ENCODE measurements at places on chromosomes 1 and 21. TPM values are rescaled to one million over a fixed set of nuclear protein-coding genes. Genes with fewer than 3 reads are reported as not detected.

- no peaks in the 10 kb centered on the region for H3K36me3 ChIP-seq
- H3K27ac ChIP-seq: no peak overlapping the region
- no peak overlapping the region for H3K4me3 ChIP-seq
- no peak for DNase-seq
Measured at GRCh38 chr1:192399161-192399560, 82.4 kb downstream of the RGS21 start.

GRCh38 chr1:23611601-23612327, 52.5 kb upstream of the ID3 start:
- DNase-seq: peak; percentile 66
- peak overlapping the region; percentile 62 for H3K27ac ChIP-seq
- H3K4me3 ChIP-seq: peak overlapping the region; percentile 21

DNA sequence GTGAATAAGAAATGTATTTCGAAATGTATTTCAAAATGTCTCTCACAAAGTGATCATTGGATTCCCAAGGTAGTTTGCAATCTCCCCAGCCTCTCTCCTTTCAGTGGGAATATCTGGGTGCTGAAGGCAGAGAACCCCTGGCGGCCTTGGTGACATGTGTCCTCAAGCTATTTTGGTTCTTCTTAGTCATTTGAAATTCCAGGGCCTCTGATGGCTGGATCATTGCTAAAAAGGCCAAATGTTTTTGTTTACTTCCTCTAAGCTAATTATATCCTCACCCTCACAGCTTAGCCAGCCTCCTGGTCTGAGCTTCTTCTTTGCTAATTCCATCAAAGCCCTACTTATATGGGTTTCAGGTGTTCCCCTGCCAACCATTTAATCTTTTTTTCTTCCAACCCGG, 71.2 kb downstream of the LRRC40 start:
- H3K27ac ChIP-seq: no peak overlapping the region
- no peaks in the 10 kb centered on the region for H3K27me3 ChIP-seq
- no peaks in the 10 kb centered on the region for H3K36me3 ChIP-seq
- no peak overlapping the region for H3K4me3 ChIP-seq
- no peak for DNase-seq

DNA sequence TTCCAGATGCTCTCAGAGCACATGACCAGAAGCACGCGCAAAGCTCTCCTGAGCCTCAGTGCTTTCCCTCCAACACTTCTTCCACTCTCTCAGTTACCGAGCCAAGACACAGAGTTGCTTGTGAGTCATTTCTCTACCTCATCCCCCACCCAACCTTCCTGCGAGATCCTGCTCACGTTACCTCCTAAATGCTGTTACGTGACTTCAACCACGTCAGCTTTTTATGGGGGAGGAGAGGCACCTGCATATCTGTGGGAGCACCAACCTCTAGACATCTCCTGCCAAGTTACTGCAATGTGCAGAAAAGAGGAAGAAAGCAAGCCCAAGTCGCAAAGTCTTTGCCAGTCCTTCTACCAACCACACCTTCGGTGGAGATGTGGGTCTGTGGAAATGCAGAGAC, 27.2 kb upstream of the ERG start:
- no peak overlapping the region for H3K27ac ChIP-seq
- H3K4me3 ChIP-seq: no peak overlapping the region
- no peak for DNase-seq

GRCh38 chr1:54813485-54814125, 12.5 kb upstream of the TTC22 start:
- no peaks in the 10 kb centered on the region for H3K36me3 ChIP-seq
- no peaks in the 10 kb centered on the region for H3K27me3 ChIP-seq
- no peak overlapping the region for H3K27ac ChIP-seq
- no peak overlapping the region for H3K4me3 ChIP-seq
- DNase-seq: no peak

DNA sequence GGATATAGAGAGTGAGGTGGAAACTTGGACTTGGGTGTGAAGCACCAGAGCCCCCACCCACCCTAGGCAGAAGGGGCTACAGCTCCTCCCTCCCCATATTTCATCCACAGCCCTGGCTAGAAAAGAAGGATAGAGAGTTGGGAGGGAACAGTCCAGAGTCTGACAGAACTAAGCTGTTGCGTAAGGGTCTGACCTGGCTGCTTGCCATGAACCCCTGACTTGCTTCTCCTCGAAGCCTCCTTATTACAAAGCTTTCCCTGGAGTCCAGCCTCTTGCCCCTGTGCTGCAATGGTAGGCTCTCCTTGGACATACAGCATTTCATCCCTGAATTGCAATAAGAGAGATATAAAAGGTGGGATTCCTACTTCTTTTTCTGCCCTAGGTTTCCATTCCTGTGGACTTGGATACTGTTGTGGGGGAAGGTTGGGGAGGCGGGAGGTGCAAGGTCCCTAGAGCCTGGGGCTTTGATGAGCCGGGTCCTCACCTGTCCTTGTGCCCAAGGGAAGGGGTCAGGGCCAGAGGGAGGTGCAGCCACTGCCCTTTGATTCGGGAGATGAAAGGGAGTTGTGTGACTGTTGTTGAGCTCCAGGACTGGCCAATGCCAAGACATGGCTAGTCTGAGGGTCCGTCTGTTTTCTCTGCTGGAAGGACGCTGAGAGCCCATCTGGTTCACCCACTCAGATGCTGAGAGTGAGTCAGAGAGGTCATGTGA, 2.7 kb downstream of the RHBG start:
- no peak overlapping the region for H3K4me3 ChIP-seq
- no peak overlapping the region for H3K27ac ChIP-seq
- H3K36me3 ChIP-seq: no peaks in the 10 kb centered on the region
- DNase-seq: no peak
- peaks cover 8% of the 10 kb centered on the region for H3K4me1 ChIP-seq

DNA sequence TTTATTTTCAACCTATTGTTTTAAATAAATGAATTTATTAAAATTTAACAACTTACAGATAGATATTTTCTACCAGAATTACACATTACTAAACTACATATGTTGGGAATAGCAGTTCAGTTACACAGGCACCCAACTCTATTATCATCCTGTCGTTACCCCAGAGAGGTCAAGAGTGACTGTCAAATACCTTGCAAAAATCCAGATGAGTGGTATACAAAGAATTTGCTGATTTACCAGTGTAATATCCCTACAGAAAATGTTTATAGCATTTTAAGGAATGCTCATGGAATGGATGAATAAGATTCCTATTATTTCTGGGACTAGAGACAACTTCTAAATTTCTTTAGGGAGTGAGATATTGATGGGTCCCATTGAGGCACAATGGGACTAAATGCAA, 300.7 kb upstream of the RGS18 start:
- no peaks in the 10 kb centered on the region for H3K27me3 ChIP-seq
- no peak overlapping the region for H3K27ac ChIP-seq
- no peaks in the 10 kb centered on the region for H3K36me3 ChIP-seq
- no peak for DNase-seq

- H3K27me3 ChIP-seq: no peaks in the 10 kb centered on the region
- no peaks in the 10 kb centered on the region for H3K4me1 ChIP-seq
- no peak overlapping the region for H3K4me3 ChIP-seq
- no peaks in the 10 kb centered on the region for H3K36me3 ChIP-seq
- DNase-seq: peak; percentile 51
Measured at GRCh38 chr1:54671985-54672608, 30.5 kb downstream of the MROH7 start.

GRCh38 chr1:44571712-44572571, 102.3 kb downstream of the TMEM53 start:
- no peak overlapping the region for H3K27ac ChIP-seq
- DNase-seq: peak; percentile 27
- no peaks in the 10 kb centered on the region for H3K27me3 ChIP-seq

- no peak overlapping the region for H3K27ac ChIP-seq
- H3K36me3 ChIP-seq: no peaks in the 10 kb centered on the region
- no peaks in the 10 kb centered on the region for H3K27me3 ChIP-seq
- no peak overlapping the region for H3K4me3 ChIP-seq
Measured at GRCh38 chr1:171877701-171878100, 36.4 kb downstream of the DNM3 start.

- no peaks in the 10 kb centered on the region for H3K4me1 ChIP-seq
- no peak overlapping the region for H3K4me3 ChIP-seq
- H3K27ac ChIP-seq: no peak overlapping the region
- no peak for DNase-seq
- no peaks in the 10 kb centered on the region for H3K36me3 ChIP-seq
- H3K27me3 ChIP-seq: no peaks in the 10 kb centered on the region
Measured at GRCh38 chr1:93701629-93702028, 20.0 kb upstream of the BCAR3 start.

DNA sequence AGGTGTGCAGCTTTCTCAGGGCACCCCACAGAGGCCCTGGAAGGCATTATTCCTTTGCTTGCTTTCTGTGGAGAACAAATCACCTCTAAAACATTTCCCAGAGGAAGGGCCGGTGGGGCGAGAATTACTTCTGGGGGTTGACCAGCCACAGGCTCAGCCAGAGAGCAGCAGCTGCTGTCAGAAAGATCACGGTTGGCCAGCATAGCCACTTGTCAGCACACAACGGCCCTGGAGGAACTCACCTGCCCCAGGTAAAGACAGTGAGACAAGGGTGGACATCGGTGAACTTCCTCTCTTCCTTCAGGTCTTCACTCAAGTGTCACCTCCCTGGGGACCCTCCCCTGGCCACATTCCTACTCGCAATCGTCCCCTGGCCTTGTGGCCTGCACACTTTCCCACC, 69.5 kb upstream of the CLDN14 start:
- H3K4me1 ChIP-seq: no peaks in the 10 kb centered on the region
- no peaks in the 10 kb centered on the region for H3K27me3 ChIP-seq

- H3K4me1 ChIP-seq: peaks cover 13% of the 10 kb centered on the region
- no peaks in the 10 kb centered on the region for H3K27me3 ChIP-seq
- H3K27ac ChIP-seq: no peak overlapping the region
- DNase-seq: no peak
- H3K36me3 ChIP-seq: no peaks in the 10 kb centered on the region
- no peak overlapping the region for H3K4me3 ChIP-seq
Measured at GRCh38 chr21:43987509-43987908, 24.6 kb upstream of the TRAPPC10 start.

GRCh38 chr1:115158181-115158580, 68.9 kb upstream of the TSPAN2 start:
- no peak overlapping the region for H3K4me3 ChIP-seq
- DNase-seq: no peak
- H3K4me1 ChIP-seq: no peaks in the 10 kb centered on the region
- no peaks in the 10 kb centered on the region for H3K36me3 ChIP-seq
- no peaks in the 10 kb centered on the region for H3K27me3 ChIP-seq

DNA sequence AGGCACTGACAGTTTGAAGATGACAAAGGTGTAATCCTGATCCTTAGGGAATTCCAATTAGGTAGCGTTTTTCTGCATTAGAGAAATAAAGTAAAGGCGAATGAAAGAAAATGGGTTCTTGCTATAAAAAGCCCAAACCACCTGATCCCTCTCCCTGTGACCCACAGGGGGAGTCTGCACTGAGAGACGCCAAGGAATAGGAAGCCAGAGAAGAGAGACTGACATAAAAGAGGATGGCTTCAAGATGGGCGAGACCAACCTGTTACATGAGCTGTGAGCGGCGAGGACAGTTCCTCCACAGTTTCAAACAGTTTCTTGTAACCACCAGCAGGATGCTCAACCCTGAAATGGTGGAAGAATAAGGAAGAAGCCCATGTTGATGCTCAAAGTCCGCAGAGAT, 1.4 kb downstream of the RPE65 start:
- H3K4me1 ChIP-seq: no peaks in the 10 kb centered on the region
- no peak for DNase-seq
- H3K4me3 ChIP-seq: no peak overlapping the region
- H3K27ac ChIP-seq: no peak overlapping the region
- no peaks in the 10 kb centered on the region for H3K27me3 ChIP-seq
- no peaks in the 10 kb centered on the region for H3K36me3 ChIP-seq

DNA sequence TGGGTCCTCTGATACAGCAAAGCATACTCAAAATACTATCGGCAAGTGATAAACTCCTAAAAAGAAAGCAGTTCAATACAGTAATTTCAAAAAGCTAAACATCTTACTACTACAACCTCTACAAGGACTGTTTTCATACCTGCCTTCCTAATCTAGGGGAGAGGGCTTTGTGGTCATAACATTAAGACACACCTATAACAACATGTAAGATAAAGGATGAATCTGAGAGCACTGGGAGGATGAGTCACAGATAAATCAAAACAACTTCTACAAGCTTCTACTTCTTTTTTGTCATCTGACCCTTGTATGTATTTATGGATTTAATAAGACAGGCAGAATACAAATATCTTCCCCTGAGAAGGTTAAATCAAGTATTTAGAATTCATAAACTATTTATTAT, 40.0 kb downstream of the LTN1 start:
- H3K27ac ChIP-seq: no peak overlapping the region
- peaks cover 23% of the 10 kb centered on the region for H3K36me3 ChIP-seq

- no peaks in the 10 kb centered on the region for H3K27me3 ChIP-seq
- no peak overlapping the region for H3K27ac ChIP-seq
- no peak overlapping the region for H3K4me3 ChIP-seq
- no peaks in the 10 kb centered on the region for H3K36me3 ChIP-seq
- H3K4me1 ChIP-seq: no peaks in the 10 kb centered on the region
Measured at GRCh38 chr1:2906085-2906484, 104.6 kb upstream of the TTC34 start.

DNA sequence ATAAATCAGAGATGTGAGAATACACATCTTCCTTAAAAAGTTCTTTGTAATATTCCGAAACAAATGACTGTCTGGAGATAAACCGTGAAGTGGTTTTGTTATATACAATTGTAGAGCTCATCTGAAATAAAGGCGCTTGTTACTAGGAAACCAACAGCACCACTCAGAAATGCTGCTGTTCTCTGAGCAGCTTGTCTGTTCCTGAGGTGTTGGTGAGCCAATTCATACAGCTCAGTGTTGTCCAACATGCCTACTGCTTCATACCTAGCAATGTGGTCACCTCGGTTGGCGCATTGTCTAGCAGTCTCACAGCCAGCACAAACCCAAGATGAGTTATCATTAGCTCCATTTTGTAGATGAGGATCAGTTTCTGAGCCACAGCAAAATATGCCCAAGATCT, 44.4 kb downstream of the GFI1 start:
- no peak overlapping the region for H3K27ac ChIP-seq
- DNase-seq: no peak
- H3K27me3 ChIP-seq: no peaks in the 10 kb centered on the region
- H3K36me3 ChIP-seq: no peaks in the 10 kb centered on the region
- H3K4me3 ChIP-seq: no peak overlapping the region

DNA sequence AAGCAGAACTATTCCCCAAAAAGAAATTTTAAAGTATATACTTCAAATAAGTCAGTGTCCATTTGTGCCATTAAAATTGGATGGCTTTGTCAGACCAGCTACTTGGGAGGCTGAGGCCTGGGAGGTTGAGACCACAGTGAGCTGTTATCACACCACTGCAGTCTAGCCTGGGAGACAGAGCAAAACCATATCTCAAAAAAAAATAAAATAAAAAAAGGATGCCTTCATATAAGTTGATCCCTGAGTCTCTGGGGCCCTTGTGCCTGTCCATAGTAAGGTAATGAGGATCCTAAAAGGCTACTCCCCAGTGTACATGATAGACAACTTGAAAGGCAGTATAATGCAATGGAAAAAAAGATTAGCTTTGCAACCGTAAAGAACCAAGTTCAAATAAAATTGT, 81.2 kb upstream of the BARHL2 start:
- H3K27ac ChIP-seq: no peak overlapping the region
- DNase-seq: no peak
- H3K4me3 ChIP-seq: no peak overlapping the region
- H3K27me3 ChIP-seq: no peaks in the 10 kb centered on the region
- no peaks in the 10 kb centered on the region for H3K36me3 ChIP-seq

GRCh38 chr1:206674745-206675175, 9.9 kb upstream of the MAPKAPK2 start:
- peaks cover 9% of the 10 kb centered on the region for H3K4me1 ChIP-seq

Gene MPL
- total RNA-seq: not detected

Gene SLAMF1
- 59.9 TPM for total RNA-seq

Gene CFAP74
- not detected for total RNA-seq

Gene TCP10L
- 0.55 TPM for total RNA-seq

Gene SUSD4
- 2.9 TPM for total RNA-seq

Gene GUCA2A
- total RNA-seq: not detected

Gene BCAR3
- total RNA-seq: 1.0 TPM

Measured in CD4-positive, alpha-beta memory T cell (primary cell).